Osteoblast (primary cell): ENCODE measurements at places on chromosomes 5 and 9. TPM values are rescaled to one million over a fixed set of nuclear protein-coding genes. Genes with fewer than 3 reads are reported as not detected.

DNA sequence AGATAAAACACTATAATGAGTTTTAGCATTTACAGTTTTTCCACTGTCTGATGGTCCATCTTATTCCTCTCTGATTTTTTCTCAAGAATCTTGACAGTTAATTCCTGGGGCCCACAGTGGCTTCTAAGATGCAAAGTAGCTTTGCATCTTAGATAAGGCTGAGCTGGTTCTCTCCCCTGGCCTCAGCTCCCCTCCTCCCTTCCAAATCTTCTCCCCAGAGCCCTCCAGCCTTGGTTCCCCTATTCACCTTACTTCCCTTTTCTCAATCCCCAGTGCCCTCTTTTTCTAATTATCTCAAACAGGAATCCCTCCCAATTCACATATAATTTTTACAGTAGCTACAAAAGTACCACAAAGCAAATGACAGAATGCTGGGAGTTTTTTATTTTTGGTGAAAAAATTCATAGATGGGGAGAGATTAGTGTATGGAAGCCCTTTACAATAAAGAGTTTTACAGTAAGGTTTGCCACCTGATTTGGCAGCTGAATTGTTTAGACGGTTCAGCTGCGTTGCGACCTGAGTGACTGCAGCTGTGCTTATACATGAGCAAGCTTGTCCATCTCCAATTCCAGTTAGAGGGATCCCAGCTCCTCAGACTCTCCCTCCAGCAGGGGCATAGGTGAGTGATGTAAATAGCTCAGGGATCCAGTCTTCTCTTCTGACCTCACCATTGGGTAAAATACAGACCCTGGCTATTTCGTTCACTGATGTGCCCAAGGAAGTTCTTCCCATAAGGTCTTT, 51.4 kb upstream of the CKMT2 start:
- no peak for DNase-seq
- no peaks in the 10 kb centered on the region for H3K36me3 ChIP-seq
- no peak overlapping the region for H3K27ac ChIP-seq
- no peak overlapping the region for H3K4me3 ChIP-seq

DNA sequence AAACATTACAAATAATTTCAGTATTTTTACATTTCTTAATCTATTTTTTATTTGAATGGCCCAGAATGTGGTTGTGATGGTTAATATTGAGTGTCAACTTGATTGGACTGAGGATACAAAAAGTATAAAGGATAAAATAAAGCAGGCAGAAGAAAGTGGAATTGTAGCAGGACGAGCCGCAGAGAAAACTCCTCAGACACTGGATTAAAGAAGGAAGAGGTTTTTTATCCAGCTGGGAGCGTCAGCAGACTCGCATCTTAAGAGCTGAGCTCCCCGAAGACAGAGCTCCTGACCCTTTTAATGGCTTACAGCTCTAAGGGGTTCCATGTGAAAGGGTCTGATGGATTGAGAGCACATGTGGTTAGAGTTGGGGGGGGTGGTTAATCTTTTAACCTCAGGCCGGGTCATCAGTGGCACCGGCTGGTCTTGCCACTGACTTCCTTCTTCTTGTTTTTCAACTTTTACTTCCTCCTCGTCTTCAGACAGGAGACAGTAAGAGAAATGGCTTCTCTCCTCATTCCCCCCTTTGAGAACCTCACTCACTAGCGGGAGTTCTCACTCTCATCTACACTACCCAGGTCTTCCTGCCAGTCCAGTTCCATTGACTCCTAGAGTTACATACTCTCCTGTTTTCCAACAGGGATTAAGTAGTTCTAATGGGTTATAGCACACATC, 80.0 kb downstream of the TMEM161B start:
- H3K4me1 ChIP-seq, result no peaks in the 10 kb centered on the region
- H3K27ac ChIP-seq, result no peak overlapping the region
- H3K36me3 ChIP-seq, result peaks cover 5% of the 10 kb centered on the region

- H3K27ac ChIP-seq, result no peak overlapping the region
- DNase-seq, result no peak
- peaks cover 11% of the 10 kb centered on the region for H3K4me1 ChIP-seq
Observed at GRCh38 chr5:172492097-172492840, 37.9 kb upstream of the SH3PXD2B start.

GRCh38 chr9:14025741-14026140, 288.2 kb downstream of the NFIB start:
- H3K4me1 ChIP-seq, result peaks cover 9% of the 10 kb centered on the region
- peaks cover 32% of the 10 kb centered on the region for H3K27me3 ChIP-seq
- no peaks in the 10 kb centered on the region for H3K36me3 ChIP-seq
- DNase-seq, result no peak

GRCh38 chr5:153661897-153662296, 171.4 kb downstream of the GRIA1 start:
- H3K4me1 ChIP-seq, result peaks cover 9% of the 10 kb centered on the region
- H3K36me3 ChIP-seq, result no peaks in the 10 kb centered on the region
- H3K27ac ChIP-seq, result no peak overlapping the region
- no peak overlapping the region for H3K4me3 ChIP-seq
- H3K27me3 ChIP-seq, result no peaks in the 10 kb centered on the region

DNA sequence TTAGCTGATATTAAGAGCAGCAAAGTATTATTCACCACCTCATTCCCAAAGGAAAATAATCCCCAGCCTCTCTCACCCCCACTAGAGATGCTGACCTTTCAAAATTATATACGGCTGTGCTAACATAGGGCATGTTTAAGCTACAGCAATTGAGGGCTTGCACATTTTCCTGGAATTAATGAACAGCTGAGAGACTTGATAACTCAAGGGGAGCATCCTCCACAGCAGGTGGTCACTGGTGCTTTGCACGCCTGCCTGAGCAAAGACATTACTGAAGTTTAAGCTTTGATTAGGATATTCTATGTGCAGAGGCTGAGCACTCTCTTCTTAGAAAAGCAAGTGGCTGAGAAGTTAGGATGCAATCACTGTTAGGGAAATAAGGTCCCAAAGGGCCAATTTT, 230.9 kb downstream of the FAM114A2 start:
- no peak overlapping the region for H3K27ac ChIP-seq
- no peaks in the 10 kb centered on the region for H3K36me3 ChIP-seq
- no peaks in the 10 kb centered on the region for H3K4me1 ChIP-seq
- DNase-seq, result no peak
- H3K27me3 ChIP-seq, result no peaks in the 10 kb centered on the region

- no peak for DNase-seq
- H3K4me3 ChIP-seq, result no peak overlapping the region
- H3K36me3 ChIP-seq, result no peaks in the 10 kb centered on the region
Observed at GRCh38 chr5:156366521-156366920, 39.6 kb downstream of the SGCD start.

DNA sequence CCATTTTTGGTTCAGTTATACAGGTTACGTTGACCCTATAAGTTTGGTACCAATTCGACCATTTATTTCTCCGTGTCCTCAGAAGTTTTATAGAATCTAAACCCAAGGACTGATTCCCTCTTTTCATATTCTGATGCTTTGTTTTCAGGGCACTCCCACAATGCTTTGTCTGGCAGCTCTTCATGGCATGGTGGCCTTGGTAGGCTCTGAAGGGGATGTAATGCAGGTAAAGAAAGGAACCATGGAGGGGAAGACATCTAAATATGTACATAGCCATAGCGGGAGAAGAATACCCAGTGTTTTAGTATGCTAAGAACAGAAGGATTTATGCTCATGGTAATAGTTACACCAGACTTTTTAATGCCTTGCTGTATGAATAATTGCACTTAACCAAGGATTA, 82.7 kb downstream of the HACD4 start:
- no peak overlapping the region for H3K27ac ChIP-seq
- H3K4me3 ChIP-seq, result no peak overlapping the region
- H3K4me1 ChIP-seq, result no peaks in the 10 kb centered on the region

GRCh38 chr5:19626211-19626610, 361.8 kb downstream of the CDH18 start:
- H3K4me1 ChIP-seq, result no peaks in the 10 kb centered on the region
- no peaks in the 10 kb centered on the region for H3K36me3 ChIP-seq
- H3K27me3 ChIP-seq, result no peaks in the 10 kb centered on the region
- H3K4me3 ChIP-seq, result no peak overlapping the region
- H3K27ac ChIP-seq, result no peak overlapping the region

DNA sequence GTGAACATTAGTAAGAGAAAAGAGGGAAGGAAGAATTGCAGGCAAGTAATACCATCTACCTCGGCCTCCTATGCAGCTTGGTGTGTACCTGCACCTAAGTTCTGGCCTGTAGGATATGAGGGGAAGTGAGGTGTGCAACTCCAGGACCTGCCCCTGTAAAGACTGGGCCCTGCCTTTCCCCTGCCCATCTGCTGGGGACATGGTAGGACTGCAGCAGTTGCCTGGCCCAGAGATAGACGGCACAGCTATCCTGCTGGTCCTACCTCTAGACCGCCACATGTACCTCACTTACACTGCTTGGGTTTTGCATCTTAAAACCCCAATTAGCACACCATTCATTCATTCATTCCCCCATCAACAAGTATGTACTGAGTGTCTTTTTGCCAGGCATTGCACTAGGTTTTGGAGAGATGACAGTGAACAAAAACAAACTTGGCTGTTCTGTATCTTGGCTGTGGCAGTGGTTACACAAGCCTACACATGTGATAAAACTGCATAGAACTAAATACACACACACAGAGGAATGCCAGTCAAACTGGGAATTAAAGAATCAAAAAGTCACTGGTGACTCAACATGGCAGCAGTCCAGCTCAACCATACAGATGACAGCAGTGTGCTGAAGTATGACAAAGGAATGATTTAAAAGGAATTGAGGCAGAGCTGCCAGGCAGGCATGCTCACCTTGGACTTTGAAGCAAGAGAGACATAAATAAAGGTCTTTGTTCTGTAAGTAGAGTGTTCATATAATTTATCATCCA, 23.3 kb upstream of the MGAT1 start:
- no peaks in the 10 kb centered on the region for H3K27me3 ChIP-seq
- no peak overlapping the region for H3K4me3 ChIP-seq
- H3K27ac ChIP-seq, result no peak overlapping the region
- no peaks in the 10 kb centered on the region for H3K36me3 ChIP-seq
- DNase-seq, result peak; percentile 84

- DNase-seq, result no peak
- no peaks in the 10 kb centered on the region for H3K27me3 ChIP-seq
- H3K27ac ChIP-seq, result no peak overlapping the region
- H3K4me1 ChIP-seq, result no peaks in the 10 kb centered on the region
Observed at GRCh38 chr5:116382874-116383266, 191.8 kb downstream of the SEMA6A start.

Gene HTR4
- not detected in 2 replicates for total RNA-seq

GRCh38 chr5:1808439-1808838, 7.2 kb downstream of the NDUFS6 start:
- H3K36me3 ChIP-seq, result peaks cover 63% of the 10 kb centered on the region
- peak; percentile 65 for DNase-seq
- no peaks in the 10 kb centered on the region for H3K4me1 ChIP-seq
- H3K27ac ChIP-seq, result no peak overlapping the region

Gene EPB41L4B
- total RNA-seq, result 2.1 and 2.2 TPM in 2 replicates

GRCh38 chr9:129552064-129552463, 68.8 kb downstream of the C9orf50 start:
- DNase-seq, result no peak
- H3K27me3 ChIP-seq, result no peaks in the 10 kb centered on the region
- no peaks in the 10 kb centered on the region for H3K36me3 ChIP-seq
- no peak overlapping the region for H3K27ac ChIP-seq
- peaks cover 14% of the 10 kb centered on the region for H3K4me1 ChIP-seq

- no peak overlapping the region for H3K4me3 ChIP-seq
- no peaks in the 10 kb centered on the region for H3K27me3 ChIP-seq
- H3K27ac ChIP-seq, result no peak overlapping the region
- H3K4me1 ChIP-seq, result no peaks in the 10 kb centered on the region
- no peak for DNase-seq
Observed at GRCh38 chr5:28249771-28250415, 1211.5 kb upstream of the CDH9 start.

GRCh38 chr5:126016256-126016655, 407.0 kb upstream of the GRAMD2B start:
- H3K4me3 ChIP-seq, result no peak overlapping the region
- no peak overlapping the region for H3K27ac ChIP-seq
- no peaks in the 10 kb centered on the region for H3K36me3 ChIP-seq

Gene DND1
- 0.59 TPM in 1 of 2 replicates, not detected in the other for total RNA-seq

- no peaks in the 10 kb centered on the region for H3K36me3 ChIP-seq
- no peaks in the 10 kb centered on the region for H3K27me3 ChIP-seq
- H3K4me3 ChIP-seq, result no peak overlapping the region
- H3K4me1 ChIP-seq, result peaks cover 3% of the 10 kb centered on the region
Observed at GRCh38 chr5:59661954-59662615, 231.4 kb downstream of the PDE4D start.

GRCh38 chr9:122827761-122828093, 661 bp downstream of the PDCL start:
- H3K4me3 ChIP-seq, result peak overlapping the region; percentile 89
- no peaks in the 10 kb centered on the region for H3K27me3 ChIP-seq
- H3K36me3 ChIP-seq, result peaks cover 23% of the 10 kb centered on the region
- peaks cover 11% of the 10 kb centered on the region for H3K4me1 ChIP-seq
- no peak for DNase-seq

DNA sequence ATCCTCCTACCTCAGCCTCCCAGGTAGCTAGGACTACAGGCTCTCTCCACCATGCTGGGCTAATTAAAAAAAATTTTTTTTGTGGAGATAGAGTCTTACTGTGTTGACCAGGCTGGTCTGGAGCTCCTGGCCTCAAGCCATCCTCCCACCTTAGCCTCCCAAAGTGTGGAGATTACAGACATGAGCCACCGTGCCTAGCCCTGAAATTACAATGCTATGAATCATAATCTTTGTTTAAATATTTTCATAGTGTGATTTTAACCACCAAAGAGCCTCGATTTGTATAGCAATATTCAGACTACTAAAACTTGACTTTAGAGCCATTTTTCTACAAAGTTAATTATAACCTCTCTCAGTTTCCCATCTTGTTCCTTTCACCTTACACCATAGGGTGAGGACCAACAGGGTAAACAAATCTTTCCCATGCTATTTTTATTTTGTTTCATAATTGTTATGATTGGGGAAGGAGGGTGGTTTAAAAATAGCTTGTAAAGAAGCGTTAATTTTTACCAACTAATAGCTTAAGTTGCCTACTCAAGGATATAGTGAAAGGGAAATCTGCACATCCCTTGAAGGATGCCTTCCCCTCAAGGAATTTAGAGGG, 32.7 kb downstream of the UBE2D2 start:
- peaks cover 7% of the 10 kb centered on the region for H3K4me1 ChIP-seq
- H3K36me3 ChIP-seq, result no peaks in the 10 kb centered on the region
- DNase-seq, result no peak
- H3K27me3 ChIP-seq, result no peaks in the 10 kb centered on the region

DNA sequence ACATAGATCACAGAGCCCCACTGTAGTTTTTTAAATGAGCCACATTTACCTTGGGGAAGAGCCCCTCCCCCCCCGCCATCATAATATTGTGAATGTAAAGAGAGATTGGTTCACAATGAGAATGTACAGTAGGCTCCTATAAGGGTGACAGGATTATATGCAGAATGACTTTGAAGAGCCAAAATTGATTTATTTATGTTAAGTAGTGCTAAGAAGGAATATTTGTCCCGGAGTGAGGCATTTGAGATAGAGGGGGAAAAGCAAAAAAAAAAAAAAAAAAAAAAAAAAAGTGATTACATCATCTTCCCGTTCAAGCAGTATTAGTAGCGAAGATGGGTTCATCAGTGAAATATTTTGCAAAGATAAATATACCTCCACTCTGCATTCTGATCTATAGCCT, 73.9 kb downstream of the PIK3R1 start:
- peak overlapping the region; percentile 78 for H3K4me3 ChIP-seq
- H3K27ac ChIP-seq, result no peak overlapping the region
- peaks cover 16% of the 10 kb centered on the region for H3K36me3 ChIP-seq
